Mammary epithelial cell (primary cell): ENCODE measurements at places on chromosomes 13 and 19. TPM values are rescaled to one million over a fixed set of nuclear protein-coding genes. Genes with fewer than 3 reads are reported as not detected.

The LRRC63 gene
- 0.03 TPM for polyA plus RNA-seq

The PCDH17 gene
- not detected for polyA plus RNA-seq

The ZNF611 gene
- 3.5 TPM for polyA plus RNA-seq

The ZNF793 gene
- 1.6 TPM for polyA plus RNA-seq

The NLRP7 gene
- not detected for polyA plus RNA-seq

The GPR108 gene
- polyA plus RNA-seq: 75.9 TPM

The HSPBP1 gene
- 36.7 TPM for polyA plus RNA-seq

The SIN3B gene
- polyA plus RNA-seq: 23.7 TPM

The SHANK1 gene
- polyA plus RNA-seq: 0.06 TPM

The GPR183 gene
- not detected for polyA plus RNA-seq

The GPATCH1 gene
- polyA plus RNA-seq: 5.3 TPM

The CEACAM20 gene
- not detected for polyA plus RNA-seq

The DCT gene
- not detected for polyA plus RNA-seq

The MED29 gene
- 25.9 TPM for polyA plus RNA-seq

The RASAL3 gene
- polyA plus RNA-seq: not detected

The ZNF177 gene
- polyA plus RNA-seq: 0.54 TPM

The MYO16 gene
- 0.03 TPM for polyA plus RNA-seq

The LRCH1 gene
- polyA plus RNA-seq: 10.3 TPM

The KIR2DL1 gene
- polyA plus RNA-seq: not detected

The C19orf38 gene
- 0.07 TPM for polyA plus RNA-seq

The ADGRE1 gene
- polyA plus RNA-seq: not detected

The FFAR3 gene
- polyA plus RNA-seq: not detected

The EEF1AKMT1 gene
- polyA plus RNA-seq: 10.0 TPM

The MCF2L gene
- polyA plus RNA-seq: 0.10 TPM

The TNFSF9 gene
- polyA plus RNA-seq: 20.5 TPM

The PGPEP1 gene
- polyA plus RNA-seq: 4.5 TPM

The RASIP1 gene
- 5.0 TPM for polyA plus RNA-seq

The CCDC70 gene
- not detected for polyA plus RNA-seq

The TMEM59L gene
- 0.05 TPM for polyA plus RNA-seq

The GFY gene
- polyA plus RNA-seq: not detected

The F2RL3 gene
- 0.01 TPM for polyA plus RNA-seq
